ENCODE measurements at places on chromosomes 3 and 15.

DNA sequence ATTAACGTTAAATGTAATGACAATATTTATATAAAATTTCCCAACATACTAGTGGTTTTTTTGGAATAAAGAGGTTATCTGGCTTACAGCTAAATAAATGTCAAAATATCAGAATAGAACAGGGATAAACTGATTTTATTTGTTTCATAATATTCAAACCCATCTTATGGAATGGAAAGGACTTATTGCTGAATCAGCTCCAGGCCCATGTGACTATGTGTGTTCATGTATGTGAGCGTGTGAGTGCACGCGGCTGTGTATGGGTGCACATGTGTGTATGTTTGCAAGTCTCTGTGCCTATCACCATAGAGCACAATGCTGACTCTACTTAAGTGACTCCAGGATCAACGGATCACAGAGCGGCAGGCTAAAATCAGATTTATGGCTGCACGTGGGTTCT lies 392.3 kb upstream of the GRM7 start:
- no peak for DNase-seq

GRCh38 chr3:141796889-141797781 lies 33.9 kb downstream of the GRK7 start:
- DNase-seq, result peak; percentile 59

DNA sequence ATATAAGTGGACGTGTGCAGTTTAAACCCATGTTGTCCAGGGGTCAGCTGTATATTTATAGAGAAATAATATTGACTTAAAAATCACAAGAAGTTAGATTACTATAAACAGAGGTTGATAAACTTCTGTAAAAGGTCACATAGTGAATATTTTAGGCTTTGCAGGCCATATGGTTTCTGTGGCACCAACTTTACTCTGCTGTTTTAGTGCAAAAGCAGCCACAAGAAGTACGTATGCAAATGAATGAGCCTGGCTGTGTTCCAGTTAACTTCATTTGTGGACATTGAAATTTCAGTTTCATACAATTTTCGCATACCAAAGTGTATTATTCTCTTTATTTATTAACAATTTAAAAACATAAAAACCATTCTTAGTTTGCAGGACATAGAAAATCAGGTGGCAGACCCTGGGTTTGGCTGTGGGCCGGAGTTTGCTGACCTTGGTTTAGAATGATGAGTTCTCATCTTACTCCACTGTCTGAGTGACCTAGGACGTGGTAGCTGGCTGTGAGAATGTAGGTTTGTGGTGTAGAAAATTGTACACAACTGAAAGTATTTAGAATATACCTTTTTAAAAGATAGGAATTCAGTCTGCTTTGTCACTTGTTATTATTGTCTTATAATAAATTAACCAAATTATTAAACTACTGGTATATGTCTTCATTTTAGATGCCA lies 16.3 kb downstream of the FAN1 start:
- no peak for DNase-seq

DNA sequence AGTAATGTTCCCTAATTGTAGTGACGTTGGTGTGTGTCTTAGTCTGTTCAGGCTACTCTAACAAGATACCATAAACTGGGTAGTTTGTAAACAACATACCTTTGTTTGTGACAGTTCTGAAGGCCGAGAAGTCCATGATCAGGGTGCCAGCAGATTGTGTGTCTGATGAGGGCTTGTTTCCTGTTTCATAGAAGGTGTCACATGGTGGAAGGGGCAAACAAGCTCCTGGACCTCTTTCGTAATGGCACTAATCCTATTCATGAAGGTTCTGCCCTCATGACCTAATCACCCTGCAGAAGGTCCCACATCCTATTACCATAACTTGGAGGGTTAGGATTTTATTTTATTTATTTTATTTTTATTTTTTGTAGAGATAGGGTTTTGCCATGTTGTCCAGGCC lies 11.1 kb downstream of the ATXN7 start:
- DNase-seq, result no peak

DNA sequence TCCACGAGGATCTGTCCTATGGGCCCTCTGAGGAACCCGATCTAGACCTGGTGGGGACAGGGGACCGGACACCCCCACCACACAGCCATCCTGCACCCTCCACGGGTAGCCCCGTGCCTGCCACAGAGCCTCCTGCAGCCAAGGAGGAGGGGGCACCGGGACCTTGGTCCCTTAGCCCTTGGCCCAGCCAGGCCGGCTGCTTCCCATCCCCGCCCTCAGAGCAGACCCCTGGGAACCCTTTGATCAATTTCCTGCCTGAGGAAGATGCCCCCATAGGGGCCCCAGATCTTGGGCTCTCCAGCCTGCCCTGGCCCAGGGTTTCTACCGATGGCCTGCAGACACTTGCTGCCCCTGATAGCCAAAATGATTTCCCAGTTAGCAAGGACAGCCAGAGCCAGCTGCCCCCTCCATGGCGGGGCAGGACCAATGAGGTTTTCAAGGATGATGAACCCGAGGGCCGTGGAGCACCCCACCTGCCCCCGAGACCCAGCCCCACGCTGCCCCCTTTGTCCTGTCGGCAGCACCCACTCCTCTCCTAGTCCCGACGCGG lies 91.5 kb downstream of the TBC1D2B start:
- DNase-seq, result no peak

Data from stimulated activated naive CD8-positive, alpha-beta T cell treated with anti-CD3 and anti-CD28 coated beads, Interleukin-15, Interleukin-2, amounts not matched to agents 100 U/mL and 50 U/mL, for 24 hours (primary cell).